Stimulated activated CD8-positive, alpha-beta memory T cell treated with anti-CD3 and anti-CD28 coated beads, Interleukin-15, amount 100 ng/mL, for 24 hours (primary cell): ENCODE measurements at places on chromosomes 13 and 19.

DNA sequence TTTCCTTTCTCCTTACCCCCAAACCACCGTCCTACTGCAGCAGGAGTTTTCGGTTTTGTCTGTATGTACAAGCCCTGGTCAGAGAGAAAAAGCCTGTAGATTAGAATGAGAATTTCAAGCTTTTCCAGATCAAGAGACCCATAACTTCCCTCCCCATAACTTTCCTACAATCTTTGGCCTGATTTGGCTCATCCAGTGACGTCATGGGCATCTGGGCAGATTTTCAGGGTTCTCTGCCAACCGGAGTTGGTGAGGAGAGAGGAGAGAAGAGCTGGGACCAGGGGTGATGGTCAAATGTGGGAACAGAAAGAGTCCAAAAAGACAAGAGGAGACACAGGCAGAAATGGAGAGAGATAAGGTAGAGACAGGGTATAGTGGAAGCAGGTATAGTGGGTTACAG, 10.5 kb downstream of the IZUMO2 start:
- no peak for DNase-seq

- DNase-seq, result no peak
Observed at GRCh38 chr19:1250437-1251260, 2.3 kb downstream of the MIDN start.

DNA sequence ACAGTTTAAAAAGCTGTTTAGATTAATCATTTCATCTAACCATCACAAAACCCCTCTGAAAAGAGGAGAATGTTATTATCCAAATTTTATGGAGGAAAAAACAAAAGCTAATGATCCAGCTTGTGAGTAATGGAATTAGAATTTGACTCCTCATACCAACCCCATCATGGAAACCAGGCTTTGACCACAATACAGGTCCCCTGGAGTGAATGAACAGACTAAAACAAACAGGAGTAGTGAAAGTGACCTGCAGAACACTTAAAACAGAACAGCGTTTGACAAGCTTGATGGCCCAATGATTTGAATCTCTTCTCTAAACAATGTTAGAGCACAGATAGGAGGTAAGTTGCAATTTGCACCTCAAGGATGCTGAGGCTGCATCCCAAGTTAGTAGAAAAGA, 230.0 kb downstream of the DCT start:
- DNase-seq, result no peak

GRCh38 chr19:1271528-1272422, 2.6 kb downstream of the CIRBP start:
- DNase-seq, result no peak

DNA sequence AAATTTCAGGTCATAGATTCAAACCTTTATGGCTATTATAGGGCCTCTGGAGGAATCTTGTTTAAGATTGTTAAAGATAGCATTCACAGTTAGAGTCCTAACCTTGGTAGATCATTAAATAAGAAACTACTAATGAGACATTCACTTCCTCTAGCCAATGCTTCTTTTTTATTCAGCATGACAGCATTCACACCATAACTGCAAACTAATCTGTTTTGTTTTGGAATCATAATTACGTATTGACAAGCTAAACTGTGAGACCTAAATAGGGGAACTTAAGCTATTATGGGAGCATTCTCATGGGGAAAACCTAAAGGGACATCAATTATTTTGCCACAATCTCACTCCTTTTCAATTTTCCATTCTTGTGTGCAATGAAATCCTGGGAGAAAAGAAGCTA, 653.8 kb downstream of the PCDH9 start:
- no peak for DNase-seq

- DNase-seq, result no peak
Observed at GRCh38 chr13:61685682-61686012, 270.0 kb upstream of the PCDH20 start.

GRCh38 chr13:77810430-77810829, 108.2 kb downstream of the EDNRB start:
- no peak for DNase-seq

- no peak for DNase-seq
Observed at GRCh38 chr13:99418843-99419140, 82.5 kb upstream of the TM9SF2 start.
